Adipocyte (in vitro differentiated cells): ENCODE measurements at places on chromosomes 7 and 10.

DNA sequence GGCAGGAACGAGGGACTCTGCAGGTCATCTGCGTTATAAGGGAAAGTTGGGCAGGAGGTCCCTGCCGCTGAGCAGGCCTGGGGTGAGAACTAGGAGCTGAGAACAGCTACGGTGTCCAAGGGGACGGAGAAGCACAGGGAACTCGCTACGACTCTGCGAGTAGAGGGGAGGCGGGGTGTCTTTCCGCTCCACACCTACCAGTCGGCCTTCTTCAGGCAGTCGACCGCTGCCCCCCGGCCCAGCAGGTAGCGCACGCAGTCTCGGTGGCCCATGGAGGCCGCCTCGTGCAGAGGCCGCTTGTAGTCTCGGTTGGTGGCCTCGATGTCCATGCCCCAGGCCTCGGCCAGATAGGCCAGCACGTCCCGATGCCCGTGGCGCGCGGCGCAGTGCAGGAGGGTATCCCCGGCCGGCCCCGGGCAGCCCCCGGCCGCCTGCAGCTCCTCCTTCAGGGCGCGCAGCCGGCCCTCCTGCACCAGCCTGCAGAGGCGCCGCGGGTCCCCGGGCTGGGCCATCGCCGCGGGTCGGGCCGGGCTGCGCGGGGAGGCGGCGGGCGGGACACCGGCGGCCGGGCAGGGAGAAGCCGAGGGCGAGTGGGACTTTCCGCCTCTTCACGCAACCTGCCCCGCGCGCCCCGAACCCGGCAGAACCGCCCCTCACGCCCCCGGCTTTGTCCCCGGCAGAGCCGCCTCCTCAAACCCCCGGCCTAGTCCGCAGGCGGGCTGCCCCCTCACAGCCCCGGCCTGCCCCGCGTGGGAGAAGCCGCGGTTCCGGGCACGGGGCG lies 660 bp downstream of the ANKRD16 start:
- peak; percentile 65 for DNase-seq

GRCh38 chr7:55092186-55092974 lies 73.6 kb downstream of the EGFR start:
- DNase-seq = peak; percentile 26

GRCh38 chr10:49734676-49735075 lies 27.4 kb downstream of the OGDHL start:
- DNase-seq = no peak

DNA sequence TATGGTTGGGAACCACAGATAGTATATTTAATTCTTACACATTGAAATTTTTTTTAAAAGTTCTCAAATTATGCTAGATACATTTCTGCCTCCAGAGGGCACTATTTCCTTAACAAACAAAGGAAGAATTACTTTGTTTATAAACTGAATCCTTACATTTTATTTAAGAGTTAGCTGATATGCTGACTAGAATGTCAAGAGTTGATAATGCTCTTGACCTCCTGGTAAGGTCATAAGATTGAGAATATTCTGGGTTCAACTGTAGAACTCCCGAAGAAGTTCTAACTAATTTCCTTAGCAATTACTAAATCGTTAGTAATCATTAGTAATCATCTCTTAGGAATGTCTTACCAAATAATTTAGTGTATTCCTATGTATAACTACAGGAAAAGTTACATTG lies 95.3 kb upstream of the CYP26C1 start:
- DNase-seq = peak; percentile 88

DNA sequence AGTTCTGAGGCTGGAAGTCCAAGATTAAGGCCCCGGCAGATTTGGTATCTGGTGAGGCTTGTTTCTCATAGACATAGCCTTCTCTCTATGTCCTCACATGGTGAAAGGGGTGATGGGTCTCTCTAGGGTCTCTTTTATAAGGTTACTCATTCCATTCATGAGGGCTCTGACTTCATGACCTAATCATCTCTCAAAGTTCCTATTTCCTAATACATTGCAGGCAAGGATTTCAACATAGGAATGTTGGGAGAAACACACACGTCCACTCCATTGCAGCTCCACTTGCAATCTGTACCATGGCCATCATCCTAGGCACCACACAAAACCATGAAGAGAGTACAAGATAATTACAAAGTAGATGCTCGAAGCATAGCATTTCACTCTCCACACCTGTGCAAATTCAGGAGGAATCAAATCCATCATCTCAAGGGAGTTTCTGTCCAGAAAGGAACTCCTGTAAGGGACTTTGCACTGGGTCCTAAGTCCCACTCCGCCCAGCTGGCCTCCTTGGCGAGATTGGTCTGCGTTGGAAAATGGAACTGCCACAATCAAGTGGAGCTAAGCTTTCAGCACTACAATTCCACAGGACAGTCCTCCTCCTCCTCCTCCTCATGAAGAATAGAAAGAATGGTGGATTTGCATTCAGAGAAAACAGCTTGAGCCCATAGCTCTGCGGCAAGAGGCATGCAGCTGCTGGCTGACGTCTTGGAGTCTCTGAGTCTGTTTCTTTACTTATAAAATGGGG lies 8.8 kb downstream of the DDC start:
- DNase-seq = peak; percentile 20

- no peak for DNase-seq
Observed at GRCh38 chr7:118312051-118312450, 87.5 kb downstream of the ANKRD7 start.

DNA sequence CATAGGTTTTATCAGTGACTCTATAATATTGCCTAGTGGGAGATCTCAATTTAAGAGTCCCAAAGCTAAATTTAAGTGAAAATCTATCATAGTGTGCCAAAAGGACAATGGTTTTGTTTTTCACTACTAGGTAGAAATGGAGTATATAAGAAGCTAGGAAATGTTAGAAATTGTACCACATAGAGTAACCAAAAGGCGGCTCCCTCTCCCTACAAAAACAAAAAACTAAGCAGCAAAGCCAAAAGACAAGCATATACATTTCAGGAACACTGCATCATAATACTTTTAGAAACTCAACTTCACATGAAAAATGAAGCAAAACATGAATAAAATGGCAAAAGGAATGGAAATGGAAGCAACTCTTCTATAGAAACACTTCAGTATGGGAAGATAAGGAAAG lies 271.6 kb downstream of the CACNA2D1 start:
- DNase-seq = no peak

- DNase-seq = no peak
Observed at GRCh38 chr7:43072530-43072929, 39.9 kb upstream of the HECW1 start.

DNA sequence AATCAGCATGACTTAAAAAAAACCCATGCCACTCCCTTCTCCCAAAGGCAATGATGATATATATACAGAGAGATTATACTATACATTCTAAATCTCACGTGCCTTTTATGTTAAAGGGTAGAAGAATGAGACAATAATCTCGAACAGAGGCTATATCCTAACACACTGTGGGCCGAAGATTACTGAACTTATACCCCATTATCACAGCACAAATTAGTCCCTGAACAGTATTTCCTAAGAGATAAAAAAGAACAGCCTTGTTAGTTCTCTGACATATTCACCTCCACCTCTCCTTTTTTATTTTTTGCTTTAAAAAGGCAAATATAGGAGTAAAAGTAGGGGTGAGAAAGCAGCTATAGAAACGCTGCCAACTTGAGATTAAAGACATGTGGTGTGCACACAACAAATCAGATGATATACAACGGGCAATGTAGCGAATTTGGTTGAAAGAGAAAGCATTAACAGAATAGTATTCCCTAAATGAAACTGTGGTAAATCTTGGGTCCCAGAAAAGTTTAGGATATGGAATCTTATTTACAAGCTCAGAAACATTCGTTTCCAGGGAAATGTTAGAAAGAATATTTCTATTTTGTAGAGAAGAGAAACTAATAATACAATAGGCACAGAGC lies 69.5 kb downstream of the JMJD1C start:
- DNase-seq = no peak

GRCh38 chr7:105102557-105103352 lies 88.8 kb downstream of the KMT2E start:
- peak; percentile 20 for DNase-seq

DNA sequence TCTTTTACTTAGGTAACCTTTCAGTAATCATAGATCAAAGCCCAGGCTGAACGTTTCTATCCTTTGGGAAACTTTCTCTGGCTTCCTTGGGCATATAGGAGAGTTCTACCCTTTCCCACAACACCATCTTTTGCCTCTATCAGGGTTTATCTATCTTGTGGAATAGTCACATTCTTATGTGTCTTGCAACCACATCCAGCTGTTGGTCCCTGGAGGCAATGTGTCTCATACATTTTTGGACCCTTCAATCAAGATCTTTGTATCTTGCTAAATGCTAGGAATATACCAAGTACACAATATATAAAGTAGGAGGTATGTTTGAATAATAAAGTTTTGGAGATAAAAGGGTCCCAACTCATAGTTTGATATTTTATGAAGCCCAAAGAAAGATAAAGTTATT lies 121.7 kb downstream of the RNLS start:
- no peak for DNase-seq

DNA sequence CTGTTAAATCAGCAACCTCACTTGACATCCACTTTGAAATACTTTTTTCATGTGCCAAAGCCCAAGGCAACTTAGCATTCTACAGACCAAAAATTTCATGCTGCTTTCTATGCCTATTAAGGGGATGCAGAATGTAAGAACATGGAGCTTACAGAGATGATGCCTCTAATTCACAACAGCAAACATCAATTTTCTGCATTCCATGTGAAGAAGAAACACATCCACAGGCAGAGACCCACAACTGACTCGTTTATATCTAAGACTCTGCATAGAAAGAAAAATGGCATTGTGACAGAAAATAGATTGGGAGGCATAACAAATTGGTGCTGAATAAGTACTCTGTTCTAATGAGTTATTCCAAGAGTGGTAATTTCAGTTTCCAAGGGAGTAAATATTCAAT lies 107.6 kb downstream of the SGMS1 start:
- DNase-seq = no peak

GRCh38 chr7:155509725-155510551 lies 36.4 kb downstream of the CNPY1 start:
- DNase-seq = no peak

- no peak for DNase-seq
Observed at GRCh38 chr10:93461109-93461806, 20.9 kb downstream of the MYOF start.

GRCh38 chr10:78952686-78953085 lies 116.1 kb upstream of the ZMIZ1 start:
- peak; percentile 87 for DNase-seq

- no peak for DNase-seq
Observed at GRCh38 chr7:16592395-16592794, 53.2 kb downstream of the ANKMY2 start.

GRCh38 chr10:16648366-16648765 lies 126.7 kb upstream of the C1QL3 start:
- DNase-seq = no peak

- no peak for DNase-seq
Observed at GRCh38 chr10:97090035-97090434, 95.7 kb downstream of the SLIT1 start.

GRCh38 chr10:107103174-107104025 lies 61.1 kb downstream of the SORCS1 start:
- DNase-seq = no peak

DNA sequence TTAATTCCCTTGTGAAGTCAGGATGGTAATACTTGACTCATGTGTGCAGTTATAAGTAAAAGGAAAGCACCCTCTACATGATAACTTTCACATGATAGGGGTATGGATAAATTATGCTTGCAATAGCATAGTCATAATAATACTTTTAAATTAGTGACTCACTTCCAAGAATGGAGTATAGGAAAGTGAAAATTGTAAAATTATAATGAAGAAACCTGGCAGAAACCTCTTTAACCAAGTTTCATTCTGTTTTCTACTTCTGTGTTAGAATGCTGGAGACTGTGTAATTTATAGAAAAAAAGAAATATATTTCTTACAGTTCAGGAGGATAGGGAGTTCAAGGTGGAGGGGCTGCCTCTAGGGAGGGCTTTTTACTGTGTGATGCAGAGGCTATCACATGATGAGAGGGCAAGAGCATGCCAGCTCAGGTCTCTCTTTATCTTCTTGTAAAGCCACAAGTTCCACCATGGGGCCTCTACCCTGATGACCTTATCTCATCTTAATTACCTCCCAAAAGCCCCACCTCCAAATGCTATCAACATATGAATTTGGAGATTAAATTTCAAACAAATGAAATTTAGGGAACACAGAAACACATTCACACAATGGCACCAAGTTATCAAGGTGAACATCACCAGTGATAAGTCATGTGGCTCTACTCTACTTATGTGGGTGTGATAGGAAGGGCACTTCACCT lies 43.2 kb downstream of the HDAC9 start:
- DNase-seq = no peak

GRCh38 chr7:156473476-156474240 lies 166.9 kb upstream of the RNF32 start:
- peak; percentile 21 for DNase-seq

GRCh38 chr7:75843613-75844116 lies 30.1 kb upstream of the CCL24 start:
- DNase-seq = no peak

GRCh38 chr7:121945480-121946236 lies 72.7 kb downstream of the PTPRZ1 start:
- DNase-seq = no peak

GRCh38 chr10:110634527-110635209 lies 9.5 kb upstream of the RBM20 start:
- DNase-seq = no peak

GRCh38 chr7:17663061-17663675 lies 277.1 kb downstream of the SNX13 start:
- DNase-seq = peak; percentile 83

- no peak for DNase-seq
Observed at GRCh38 chr10:16673443-16673842, 143.8 kb downstream of the RSU1 start.

GRCh38 chr10:116049158-116049973 lies 223.6 kb downstream of the GFRA1 start:
- no peak for DNase-seq
